Stimulated activated CD4-positive, alpha-beta T cell treated with anti-CD3 and anti-CD28 coated beads, Interleukin-15, amount 100 ng/mL, for 1 hour (primary cell): ENCODE measurements at places on chromosomes 4 and X.

DNA sequence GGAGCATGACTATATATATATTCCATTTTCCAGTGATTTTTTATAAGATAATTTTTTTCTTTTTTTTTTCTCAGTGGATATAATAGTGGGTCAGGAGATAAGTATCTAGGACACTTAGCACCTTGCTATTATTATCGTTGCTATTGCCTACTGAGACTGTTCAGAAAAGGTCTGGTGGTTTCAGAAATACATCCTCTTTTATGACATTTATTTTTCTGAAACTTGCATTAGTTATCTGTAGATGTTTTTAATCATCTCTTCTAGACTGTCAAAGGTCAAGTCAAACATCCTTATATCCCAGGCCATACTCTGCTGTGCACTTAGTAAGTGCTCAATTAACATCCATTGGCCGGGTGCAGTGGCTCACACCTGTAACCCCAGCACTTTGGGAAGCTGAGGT, 72.9 kb upstream of the MED14 start:
- DNase-seq = no peak

- DNase-seq = no peak
These were observed 313.2 kb downstream of the RAPGEF2 start for GRCh38 chr4:159416073-159416472.

DNA sequence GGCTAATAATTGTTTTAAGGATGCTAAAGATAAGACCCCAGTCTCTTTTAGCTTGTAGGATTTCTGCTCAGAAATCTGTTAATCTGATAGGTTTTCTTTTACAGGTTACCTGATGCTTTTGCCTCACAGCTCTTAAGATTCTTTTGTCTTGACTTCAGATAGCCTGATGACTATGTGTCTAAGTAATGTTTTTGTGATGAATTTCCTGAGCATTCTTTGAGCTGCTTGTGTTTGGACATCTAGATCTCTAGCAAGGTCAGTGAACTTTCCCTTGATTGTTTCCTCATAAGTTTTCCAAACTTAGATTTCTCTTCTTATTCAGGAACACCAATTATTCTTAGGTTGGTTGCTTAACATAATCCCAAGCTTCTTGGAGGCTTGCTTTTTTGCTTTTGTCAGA, 104.1 kb downstream of the ZNF518B start:
- no peak for DNase-seq

- no peak for DNase-seq
These were observed 71.8 kb downstream of the TMA16 start for GRCh38 chr4:163566257-163566796.

DNA sequence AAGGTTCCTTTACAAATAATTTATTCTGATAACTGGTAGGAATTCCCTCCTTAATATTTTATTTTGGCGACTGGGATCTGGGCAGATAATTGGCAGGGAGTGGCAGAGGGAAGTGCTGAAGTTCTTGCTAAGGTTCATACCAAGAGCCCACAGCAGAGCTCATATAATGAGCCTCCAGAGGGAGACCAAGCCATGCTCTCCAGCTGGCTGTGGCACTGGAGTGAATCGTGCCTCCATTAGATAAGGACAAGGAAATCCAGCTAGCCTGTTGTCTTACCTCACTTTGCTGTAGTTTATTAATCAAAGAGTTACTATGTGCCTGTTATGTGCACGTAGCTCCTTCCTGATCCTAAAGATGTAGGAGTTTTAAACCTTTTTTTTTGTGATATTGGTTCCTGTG, 1.3 kb downstream of the ASB12 start:
- no peak for DNase-seq

GRCh38 chr4:180949424-180950213, 1293.6 kb upstream of the TENM3 start:
- DNase-seq = no peak

GRCh38 chr4:93396272-93396671, 432.3 kb upstream of the ATOH1 start:
- no peak for DNase-seq
